ENCODE measurements at places on chromosomes 16 and 17.
A peak's percentile ranks its signal among the peaks of the same experiment; 100 is the strongest.

DNA sequence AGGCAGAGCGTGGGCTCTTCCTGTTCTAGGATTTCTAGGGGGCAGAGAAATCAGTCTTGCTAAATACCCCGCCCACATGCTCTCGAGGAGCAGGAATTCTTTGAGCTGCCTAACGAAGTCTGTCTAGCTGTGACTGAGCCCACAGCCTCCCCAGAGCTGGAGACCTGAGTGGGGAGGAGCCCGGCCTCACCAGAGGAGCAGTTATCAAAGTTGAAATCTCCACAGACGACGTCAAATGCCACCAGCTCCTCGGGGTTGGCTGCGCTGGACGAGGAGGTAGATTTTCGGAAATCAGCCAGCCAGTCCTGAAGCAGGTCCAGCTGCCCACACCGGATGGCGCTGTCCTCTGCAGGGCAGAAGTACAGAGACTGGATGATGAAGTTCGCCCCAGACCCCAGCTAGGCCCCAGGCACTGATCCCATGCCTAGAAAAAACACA is 53.8 kb downstream of the PRMT7 start:
- no peak for DNase-seq

DNA sequence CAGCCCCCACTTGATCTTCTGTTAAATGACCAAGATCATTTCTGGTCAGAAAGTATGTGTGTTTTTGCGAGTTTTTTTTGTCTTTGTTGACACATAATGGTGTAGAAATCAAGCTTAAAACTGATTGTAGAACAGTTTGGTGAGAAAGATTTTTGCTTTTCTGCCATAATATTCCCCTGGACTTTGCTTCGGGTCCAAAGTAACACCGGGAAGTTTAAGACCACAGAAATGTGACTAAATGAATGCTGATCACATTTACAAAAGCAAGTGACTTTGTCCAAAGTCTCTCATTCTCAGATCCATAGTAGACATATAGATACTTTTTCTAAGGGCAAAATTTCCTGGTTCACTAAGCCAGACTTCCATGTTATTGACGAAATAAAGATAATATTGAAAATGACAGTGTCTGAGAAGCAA is 2.6 kb downstream of the FAM20A start:
- no peak for DNase-seq

DNA sequence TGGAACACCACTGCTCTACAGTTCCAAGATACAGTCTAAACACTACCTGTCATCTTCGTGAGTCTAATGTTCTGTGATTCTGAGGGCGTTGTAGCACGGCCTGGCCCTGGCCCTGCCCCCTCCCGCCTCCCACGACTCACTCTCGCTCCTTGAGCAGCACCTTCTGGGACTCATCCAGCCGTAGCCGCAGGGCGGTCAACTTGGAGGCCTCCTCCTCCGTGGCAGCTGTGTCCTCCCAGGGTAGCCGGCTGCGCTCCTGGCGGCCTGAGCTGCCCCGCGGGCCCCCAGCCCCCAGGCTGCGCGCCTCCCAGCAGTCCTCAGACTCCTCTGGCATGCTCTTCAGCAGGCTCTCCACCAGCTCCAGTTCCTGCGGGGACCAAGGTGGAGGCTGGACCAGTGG is 10.6 kb downstream of the CCDC102A start:
- no peak for DNase-seq

DNA sequence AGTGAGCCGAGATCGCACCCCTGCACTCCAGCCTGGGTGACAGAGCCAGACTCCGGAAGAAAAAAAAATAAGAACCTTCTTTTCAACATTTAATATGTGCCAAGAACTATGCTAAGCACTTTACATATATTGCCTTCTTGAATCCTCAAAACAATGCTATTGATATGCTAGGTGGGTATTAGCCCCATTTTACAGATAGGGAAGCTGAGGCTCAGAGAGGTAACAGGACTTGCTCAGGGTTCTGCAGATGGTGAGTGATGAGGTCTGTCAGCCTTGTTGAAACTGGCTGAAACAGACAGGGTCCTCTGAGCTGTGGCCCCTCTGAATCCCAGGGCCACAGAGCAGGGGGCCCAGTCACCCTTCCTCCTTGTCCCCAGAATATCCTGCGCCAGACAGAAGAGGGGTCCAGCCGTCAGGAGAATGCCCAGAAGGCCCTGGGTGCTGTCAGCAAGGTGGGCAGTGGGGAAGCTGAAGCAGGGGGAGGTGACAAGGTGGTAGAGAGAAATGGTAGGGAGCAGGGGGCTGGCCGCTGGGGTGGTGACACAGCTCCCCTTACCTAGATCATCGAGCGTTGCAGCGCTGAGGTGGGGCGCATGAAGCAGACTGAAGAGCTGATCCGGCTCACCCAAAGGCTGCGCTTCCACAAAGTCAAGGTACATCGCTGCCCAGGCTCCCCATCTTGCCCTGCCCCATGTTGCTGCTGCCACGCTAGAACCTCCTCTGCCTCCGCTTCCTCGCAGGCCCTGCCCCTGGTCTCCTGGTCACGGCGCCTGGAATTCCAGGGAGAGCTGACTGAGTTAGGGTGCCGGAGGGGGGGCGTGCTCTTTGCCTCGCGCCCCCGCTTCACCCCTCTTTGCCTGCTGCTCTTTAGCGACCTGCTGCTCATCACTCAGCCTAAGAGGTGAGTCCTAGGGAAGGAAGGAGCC is 8.2 kb downstream of the ARHGEF15 start:
- no peak for DNase-seq

GRCh38 chr17:56536766-56537165 is 56.7 kb upstream of the NOG start:
- DNase-seq, result no peak

DNA sequence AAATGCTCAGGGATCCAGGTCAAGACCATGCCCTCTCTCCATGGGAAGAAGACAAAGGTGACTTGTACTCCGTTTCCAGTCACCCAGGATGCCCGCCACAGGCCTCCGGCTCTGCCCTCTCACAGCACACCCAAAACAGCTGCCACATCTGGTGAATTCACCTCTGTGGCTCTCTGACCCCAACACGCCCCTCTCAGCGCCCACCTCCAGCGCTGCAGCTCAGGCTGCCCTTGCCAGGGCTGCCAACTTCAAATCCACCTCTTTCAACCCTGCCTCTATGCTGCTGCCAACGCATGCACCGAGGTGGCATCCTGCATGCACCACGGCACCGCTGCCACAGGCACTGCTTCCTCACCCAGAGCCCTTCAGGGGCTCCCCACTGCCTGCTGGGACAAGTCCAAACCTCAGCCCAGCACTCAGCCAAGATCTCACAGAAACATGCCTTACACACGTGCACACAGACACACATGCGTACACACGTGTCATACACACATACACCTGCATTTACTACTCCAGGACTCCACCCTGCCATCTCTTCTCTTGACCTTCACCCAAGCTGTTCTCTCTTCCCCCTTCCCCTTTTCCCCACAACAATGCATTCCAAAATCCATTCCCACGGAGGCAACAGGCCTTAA is 7.5 kb downstream of the HID1 start:
- no peak for DNase-seq

DNA sequence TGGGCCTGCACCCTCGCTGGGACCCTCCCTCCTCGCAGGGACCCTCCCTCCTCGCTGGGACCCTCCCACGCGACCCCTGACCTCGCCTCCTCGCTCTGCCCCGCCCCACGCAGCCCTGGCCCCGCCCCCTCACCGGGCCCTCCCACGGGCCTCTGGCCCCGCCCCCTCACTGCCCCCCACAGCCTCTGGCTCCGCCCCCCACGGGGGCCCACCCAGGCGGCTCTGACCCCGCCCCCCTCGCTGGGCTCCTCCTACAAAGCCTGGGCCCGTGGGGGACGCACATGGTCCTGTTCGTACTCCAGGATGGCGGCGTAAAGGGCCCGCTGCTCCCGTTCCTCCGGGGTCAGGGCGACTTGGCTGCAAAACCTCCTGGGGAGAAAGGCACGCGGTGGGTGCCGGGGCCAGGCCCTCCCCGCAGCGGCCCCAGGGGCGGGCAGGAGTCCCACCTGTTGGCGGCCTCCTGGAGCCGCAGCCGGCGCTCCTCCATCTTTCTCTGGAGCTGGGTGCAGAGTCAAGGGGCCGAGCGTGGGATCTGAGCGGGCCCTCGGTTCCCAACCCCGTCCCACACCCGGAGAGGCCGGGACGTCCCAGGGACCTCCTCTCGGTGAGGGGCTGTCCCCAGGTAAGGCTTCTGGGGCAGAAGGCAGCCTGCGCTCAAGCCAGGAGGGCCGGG is 9.0 kb downstream of the VPS9D1 start:
- DNase-seq, result peak; percentile 87

DNA sequence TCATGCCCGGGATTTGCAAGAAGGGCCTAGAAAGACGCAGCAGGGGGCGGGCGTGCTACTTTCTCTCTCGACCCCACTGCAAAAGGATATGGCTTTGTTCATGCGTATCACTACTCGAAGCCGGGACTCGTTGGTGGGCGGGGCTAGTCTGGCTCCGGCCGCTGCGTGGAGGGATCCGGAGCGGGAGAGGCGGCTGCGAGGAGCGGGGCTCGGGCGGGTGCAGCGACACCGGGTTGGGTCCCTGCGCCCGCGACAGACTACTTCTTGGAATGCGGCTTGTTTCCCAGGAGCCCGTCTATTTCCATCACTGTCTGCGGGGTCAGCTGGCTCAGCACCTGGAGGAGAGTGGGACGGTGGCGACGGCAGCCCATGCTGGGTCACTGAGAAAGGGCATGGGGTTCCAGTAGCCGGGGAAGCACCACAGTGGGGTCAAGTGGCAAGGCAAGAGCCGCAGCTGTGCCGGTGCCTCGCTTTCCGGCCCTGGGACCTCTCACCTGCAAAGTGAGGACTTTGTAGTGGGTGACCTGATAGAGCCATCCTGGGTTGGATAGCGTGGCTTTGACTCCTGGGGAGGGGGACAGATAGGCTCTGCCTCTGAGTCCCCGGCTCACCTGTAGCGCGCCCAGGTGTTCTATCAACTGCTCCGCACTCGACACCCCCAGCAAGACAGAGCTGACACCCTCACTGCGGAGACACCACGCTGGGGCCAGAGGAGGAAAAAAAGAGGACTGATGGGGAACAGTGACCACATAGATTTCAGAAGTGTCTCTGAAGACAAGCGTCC is 6.6 kb downstream of the KCNAB3 start:
- peak; percentile 71 for DNase-seq

DNA sequence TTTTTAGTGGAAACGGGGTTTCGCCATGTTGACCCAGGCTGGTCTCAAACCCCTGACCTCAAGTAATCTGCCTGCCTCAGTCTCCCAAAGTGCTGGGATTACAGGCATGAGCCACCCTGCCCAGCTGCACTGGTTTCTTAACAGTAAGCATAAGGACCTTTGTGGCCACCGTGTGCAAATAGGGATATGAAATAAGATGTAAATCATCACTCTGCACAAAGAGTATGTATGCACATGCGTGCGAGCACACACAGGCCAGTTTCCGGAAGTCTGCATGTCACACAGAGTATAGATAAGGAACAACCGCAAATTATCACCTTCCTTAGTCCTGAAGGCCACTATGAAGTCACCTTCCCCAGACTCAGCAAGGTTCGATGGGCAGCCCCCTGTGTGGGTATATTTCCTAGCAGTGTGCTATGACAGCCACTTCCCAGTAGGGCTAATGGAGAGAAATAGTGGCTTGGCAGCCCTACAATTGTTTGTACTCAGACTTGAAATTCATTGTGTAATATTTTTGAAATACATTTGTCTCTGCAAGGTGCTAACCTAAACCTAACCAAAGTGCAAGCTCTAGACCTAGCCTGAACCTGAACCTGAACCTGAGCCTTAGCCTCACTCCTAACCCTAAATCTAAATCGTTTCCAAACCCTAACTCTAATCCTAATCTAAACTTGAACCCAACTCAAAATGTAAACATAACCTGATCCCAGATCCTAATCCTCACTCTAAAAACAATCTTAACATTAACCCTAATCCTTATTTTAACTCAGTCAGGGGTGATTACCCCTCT is 48.4 kb upstream of the SKAP1 start:
- DNase-seq, result peak; percentile 74

- no peak for DNase-seq
These were observed 634.8 kb downstream of the KCNJ2 start for GRCh38 chr17:70804161-70804560.

DNA sequence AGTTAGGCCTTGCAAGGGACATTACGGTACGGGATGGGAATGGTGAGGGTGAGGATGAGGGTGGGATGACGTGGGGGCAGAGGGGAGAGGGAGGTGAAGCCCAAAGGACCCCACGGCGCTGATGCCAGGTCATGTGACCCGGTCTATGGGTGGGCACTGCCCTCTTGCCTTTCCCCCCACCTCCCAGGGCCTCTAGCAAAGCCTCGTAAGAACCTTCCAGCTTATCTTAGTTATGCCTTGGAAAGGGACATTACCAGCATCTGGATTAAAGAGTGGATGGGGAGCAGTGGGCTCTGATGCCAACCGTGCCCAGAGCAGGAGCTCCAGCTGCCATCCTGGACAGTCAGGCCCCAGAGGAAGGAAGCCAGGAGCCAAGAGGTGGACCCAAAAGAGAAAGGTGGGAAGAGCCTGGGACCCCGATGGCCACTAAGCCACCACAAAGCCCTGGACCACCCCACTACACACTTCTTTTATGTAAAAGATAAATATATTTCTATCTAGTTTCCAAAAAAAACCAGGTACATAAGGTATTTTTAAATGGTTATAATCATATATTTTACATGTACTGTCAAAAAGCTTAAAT is 40.9 kb downstream of the TK2 start:
- DNase-seq, result no peak

DNA sequence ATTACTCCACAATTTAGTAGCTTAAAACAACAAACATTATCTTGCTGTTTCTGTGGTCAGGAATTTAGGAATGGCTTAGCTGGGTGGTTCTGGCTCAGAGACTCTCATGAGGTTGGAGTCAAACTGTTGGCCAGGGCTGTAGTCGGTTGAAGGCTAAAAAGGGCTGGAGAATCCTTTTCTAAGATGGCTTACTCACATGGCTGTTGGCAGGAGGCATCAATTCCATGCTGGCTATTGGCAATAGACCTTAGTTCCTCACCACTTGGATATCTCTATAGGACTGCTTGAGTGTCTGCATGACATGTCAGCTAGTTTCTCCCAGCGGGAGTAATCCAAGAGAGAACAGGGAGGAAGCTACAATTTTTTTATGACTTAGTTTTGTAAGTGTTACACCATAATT is 6.6 kb upstream of the EFCAB13 start:
- DNase-seq, result no peak
